ENCODE measurements at places on chromosomes 3 and 15.

DNA sequence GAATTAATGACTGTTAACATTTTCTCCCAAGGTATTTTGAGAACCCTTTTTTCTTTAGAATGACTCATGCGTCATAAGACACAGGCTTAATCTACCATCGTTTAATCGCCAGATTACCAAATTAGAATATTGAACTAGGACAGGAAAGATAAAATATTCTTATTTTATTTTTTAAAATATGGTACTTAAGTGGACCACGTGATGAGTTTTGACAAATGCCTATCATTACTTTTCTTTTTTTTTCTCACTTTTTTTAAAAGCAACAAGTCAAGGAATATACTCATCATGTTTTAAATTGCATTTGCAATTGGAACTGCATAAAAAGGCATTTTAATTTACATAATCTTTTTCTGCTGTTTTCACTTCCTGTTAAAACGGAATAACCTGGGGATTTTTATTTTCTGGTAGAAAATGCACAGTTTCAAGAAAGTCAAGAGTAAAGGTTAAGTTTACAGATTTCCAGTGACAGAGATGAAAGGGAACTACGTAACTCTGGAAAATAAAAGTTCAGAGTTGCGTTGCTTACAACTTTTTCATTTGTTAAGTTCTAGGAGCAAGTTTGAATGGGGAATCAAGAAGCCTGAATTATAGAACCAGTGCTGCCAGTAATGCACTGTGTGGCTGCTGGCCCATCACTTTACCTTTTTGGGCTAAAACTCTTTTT, 23.6 kb downstream of the SIAH2 start:
- no peak for DNase-seq

DNA sequence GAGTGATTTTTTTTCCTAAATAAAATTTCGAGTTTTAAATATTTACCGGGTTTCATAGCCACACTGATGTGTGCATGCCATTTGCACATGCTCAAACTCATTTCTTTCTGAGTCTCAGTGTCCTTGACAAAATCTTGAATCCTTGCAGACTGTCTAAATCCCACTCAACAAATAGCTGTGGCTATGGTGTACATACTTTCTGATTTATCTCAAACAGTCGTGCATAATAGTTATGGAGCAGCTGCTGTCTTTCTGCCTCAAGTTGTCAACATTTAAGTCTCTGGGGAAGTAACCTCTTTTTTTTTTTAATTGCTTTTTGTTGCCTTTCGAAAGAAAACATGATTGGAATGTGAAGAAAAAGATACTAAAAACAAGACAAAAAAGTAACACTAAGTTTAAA, 52.8 kb upstream of the UTS2B start:
- DNase-seq: no peak

GRCh38 chr3:12856626-12857025, 15.3 kb upstream of the RPL32 start:
- no peak for DNase-seq

GRCh38 chr3:171314341-171314740, 145.9 kb downstream of the TNIK start:
- DNase-seq: no peak

DNA sequence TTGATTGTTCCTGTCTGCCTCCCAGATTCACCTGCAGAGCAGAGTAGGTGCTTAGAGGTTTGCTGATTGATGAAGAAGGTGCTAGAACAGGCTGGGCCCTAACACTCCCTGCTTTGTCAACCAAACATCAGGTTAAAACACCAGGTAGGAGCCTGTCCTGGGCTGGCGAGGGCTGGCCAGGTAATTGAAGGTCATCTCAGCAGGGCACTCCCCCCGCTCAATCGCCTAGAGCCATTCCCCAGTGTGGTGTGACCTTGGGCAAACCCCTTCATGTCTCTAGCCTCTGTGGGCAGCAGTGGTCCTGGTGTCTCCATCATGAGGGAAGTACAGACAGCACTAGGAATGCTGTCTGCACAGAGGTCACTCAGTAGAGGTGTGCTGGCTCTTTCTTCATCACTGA, 88.3 kb downstream of the KLF15 start:
- DNase-seq: no peak

- DNase-seq: no peak
Observed at GRCh38 chr3:195699860-195700259, 20.9 kb upstream of the MUC20 start.

DNA sequence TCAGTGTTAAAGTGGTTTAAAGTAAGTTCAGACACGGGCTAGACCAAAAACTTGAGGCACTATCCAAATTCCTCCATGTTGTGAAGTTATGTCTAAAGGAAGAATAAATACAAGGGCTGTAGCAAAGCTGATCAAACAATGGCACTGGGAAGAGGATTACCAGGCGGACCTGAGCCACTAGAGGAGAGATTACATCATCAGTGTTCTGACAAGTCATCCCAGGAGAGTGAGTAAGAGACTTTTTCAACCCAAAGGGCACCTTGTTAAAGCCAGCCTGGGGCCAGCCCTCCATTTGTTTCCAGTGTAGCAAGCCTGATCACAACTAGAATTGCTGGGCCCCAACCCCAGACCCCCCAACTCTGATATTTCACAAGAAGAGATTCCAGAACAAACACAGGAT, 166.9 kb downstream of the DCLK3 start:
- DNase-seq: no peak

DNA sequence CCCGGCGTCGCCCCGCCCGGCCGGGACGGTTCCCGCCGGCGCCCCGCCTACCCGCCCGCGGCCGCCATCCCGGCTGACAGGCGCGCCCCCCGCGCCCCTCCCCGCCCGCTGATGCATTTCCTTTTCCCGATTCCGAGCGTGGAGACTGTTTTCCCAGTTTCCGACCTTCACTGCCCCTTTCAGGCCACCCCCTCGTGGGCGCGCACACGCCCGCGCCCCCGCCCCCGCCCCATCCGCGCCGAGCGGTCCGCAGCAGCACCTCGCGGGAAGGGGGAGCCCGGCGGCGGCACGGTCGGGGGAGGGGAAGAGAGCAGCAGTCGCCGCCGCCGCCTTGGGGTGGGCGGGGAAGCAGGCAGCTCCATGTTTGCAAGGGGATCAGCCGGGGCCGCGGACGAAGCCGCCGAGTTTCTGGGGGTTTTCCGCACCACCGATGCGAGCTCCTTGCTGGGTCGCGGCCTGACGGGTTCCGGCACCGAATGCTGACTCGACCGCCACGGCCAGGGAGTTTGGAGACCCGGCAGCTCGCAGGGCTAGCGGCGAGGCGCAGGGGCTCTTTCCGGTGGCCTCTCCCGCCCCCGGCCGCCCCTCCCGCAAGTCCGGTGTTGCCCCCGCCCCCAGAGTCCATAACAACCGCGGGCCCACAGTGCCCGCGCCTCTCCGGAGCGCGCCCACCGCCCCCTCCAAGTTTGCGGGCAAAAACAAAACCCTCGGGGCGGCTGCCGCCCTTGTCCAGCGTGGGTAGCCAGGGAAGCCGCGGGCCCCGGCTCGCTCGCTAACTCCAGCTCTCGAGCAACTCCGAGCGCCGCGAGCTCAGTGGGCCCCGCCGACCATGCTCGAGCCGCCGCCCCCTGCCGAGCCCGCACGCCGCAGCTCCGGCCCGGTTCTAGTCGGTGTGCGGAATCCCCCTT, 3.2 kb upstream of the SIN3A start:
- peak; percentile 21 for DNase-seq

DNA sequence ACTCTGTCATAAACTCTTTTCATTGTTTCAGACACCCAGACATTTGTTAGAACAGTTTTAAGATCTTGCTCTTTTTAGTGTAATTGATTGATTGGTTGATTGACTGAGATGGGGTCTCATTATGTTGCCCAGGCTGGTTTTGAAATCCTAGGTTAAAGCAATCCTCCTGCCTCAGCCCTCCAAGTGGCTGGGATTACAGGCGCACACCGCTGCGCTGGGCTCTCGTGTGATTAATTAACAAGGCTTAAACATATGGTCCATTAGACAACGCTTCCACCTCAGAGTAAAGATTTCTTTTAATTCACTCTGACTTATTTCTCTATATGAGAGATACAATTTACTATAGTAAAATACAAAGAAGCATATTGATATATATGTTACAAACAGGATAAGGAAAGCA, 114.0 kb upstream of the C2CD4B start:
- DNase-seq: no peak

DNA sequence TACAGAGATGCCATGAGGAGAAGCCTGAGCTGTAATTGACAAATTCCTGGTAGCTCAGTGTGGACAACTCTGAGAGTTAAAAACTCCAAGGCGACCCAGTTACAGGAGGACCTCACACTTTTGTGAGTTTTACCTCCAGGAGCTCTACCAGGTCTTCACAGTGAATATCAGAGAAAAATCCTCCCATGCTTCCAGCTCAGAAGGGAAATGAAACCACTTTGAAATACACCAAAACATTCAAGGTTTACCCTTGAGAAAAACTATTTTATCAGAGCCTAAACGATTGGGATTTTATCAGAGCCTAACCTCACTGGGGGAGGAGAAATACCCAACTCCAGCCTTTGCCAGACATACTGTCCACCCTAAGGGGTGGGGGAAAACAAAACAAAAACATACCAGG, 52.4 kb downstream of the MCCC1 start:
- DNase-seq: no peak

- DNase-seq: no peak
Observed at GRCh38 chr15:82018201-82018600, 27.6 kb downstream of the MEX3B start.

DNA sequence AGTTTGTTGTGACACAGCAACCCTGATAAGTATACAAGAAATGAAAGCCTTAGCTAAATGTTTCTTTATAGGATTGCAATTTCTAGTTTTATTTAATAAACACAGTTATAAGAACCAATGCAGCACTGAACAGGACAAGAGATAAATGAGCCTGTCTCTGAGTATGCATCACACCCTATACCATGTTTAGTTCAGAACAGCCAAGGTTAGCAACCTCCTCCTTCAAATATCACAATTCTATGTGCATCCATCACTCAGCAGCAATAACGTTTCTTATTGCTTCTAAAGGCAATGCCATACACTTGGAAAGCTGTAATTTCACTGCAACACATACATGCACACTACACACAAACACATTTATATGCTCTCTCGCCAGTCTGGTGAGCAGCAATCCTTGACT, 280.6 kb downstream of the PTPRG start:
- no peak for DNase-seq

- no peak for DNase-seq
Observed at GRCh38 chr15:83919978-83920510, 266.1 kb downstream of the ADAMTSL3 start.

- no peak for DNase-seq
Observed at GRCh38 chr3:129061888-129062834, 1.6 kb downstream of the GP9 start.

GRCh38 chr15:67779549-67780111, 45.7 kb upstream of the SKOR1 start:
- no peak for DNase-seq

DNA sequence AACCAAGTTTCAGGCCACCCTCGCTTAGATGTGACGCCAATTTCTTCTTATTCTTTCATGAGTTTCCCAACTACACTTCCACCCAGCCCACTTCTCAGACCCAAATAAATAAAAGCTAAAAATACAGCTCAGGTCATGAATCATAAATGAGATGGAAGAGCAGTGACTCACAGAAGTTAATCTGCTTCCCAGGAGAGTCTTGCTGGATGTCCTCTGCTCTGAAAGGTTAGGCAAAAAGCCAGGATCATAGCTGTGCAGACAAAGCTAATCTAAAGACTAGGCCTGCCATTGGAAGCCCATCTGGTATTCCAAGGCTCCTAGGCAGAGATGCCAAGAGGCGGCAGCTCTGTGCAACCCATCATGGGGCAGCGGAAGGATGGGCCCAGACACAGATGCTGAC, 24.1 kb downstream of the SHC4 start:
- no peak for DNase-seq

- DNase-seq: no peak
Observed at GRCh38 chr15:41285285-41285684, 47.1 kb downstream of the OIP5 start.

- DNase-seq: no peak
Observed at GRCh38 chr3:53232641-53233377, 23.0 kb downstream of the TKT start.

DNA sequence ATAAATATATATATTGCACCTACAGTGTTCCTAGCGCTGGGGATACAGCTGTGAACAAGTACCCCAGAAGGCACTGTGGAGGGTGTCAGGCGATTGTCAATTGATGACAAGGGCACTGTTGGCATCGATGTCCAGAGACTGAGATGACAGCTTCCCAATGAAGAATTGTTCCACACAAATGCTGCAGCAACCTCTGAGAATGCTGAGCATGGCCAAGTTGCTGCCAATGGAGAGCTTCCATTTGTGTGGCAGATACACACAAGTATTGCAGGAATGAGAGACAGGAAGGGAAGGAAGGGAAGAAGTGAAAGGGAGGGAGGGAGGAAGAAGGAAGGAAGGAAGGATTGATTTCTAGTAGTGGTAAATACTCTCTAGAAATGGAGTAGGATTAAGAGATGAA, 21.9 kb downstream of the LRTM1 start:
- no peak for DNase-seq

DNA sequence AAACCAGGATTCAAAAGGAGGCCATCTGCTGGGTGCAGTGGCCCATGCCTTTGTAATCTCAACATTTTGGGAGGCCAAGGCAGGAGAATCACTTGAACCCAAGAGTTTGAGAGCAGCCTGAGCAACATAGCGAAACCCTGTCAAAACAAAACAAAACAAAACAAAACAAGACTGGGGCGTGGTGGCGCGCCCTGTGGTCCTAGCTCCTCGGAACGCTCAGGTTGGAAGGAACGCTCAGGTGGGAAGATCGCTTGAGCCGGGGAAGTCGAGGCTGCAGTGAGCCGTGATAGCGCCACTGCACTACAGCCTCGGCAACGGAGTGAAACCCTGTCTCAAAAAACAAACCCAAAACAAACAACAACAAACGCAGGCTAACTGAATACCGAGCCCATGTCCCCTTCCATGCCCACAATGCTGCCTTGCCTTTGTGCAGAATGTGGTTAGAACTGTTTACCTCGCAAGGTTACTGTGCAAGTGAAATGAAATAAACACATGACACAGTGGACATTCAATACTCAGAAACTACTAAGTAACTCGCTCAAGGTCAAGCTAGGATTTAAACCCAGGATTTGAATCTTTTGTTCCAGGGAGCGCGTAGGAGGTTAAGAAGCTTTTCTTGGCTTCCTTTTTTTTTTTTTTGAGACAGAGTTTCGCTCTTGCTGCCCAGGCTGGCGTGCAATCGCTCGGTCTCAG, 766 bp upstream of the EMC4 start:
- DNase-seq: no peak

GRCh38 chr3:57256844-57257243, 29.3 kb downstream of the APPL1 start:
- DNase-seq: no peak

DNA sequence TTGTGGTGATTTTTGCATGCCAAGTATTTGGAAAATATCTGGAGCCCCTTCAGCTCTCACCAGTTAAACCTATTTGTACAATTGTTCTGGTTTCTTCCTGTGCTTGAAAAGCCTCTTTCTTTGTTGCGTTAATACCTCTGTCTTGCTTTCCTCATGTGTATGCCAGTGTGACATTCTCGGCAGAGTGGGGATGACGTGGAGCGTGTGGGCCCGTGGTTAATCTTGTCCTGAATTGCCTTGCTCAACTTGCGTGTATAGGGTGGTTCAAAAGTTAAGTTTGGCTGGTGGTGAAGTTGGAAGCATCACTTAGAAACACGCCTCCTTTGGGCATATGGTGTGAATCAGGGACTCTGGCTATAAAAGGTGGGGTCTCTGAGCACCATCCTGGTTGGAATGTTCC, 67.1 kb downstream of the IGF1R start:
- DNase-seq: peak; percentile 66

All from putamen (tissue), 1 donor.